NCI-H2029 (cell line): ENCODE measurements at places on chromosomes 13 and 19.

DNA sequence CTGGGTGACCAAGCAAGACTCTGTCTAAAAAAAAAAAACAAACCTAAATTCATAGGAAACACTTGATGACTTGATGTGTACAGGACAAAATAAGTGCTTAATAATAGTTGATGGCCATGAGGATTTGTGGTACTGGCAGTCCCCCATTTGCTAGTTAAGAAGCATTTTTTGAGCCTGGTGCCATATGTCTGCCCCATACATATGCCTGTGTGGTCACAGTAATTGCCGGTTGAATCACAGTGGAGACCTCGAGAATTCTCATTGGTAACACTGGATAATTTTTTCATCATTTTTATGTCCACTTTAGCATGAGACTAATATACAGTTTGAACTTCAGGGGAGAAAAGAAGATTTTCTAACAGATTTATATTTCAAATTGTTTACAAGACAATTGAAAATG, 79.2 kb downstream of the LRCH1 start:
- no peak for DNase-seq

DNA sequence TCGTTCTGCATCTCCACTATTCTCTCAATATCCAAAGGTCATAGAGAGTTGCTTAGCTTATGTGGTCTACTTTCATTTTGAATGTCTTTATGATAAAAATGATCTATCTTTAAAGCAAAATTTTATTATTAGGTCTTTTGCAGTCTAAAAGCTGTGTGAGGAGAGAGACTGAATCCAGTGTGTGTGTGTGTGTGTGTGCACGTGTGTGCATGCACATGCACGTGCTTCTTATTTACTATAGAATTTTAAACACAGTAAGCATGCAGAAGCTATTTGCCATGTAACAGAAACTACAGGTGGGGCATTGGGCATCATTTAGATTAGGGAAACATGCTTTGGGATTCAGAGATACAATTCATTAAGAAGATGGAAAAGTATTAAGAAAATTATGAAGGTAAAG, 136.0 kb upstream of the SPRY2 start:
- no peak for DNase-seq

- DNase-seq, result no peak
These were observed 81.1 kb upstream of the SIAH3 start for GRCh38 chr13:45932676-45933075.

- DNase-seq, result no peak
These were observed 20.3 kb upstream of the EPHX3 start for GRCh38 chr19:15252398-15253018.

- DNase-seq, result no peak
These were observed 1.1 kb downstream of the ZNF653 start for GRCh38 chr19:11504502-11505031.

DNA sequence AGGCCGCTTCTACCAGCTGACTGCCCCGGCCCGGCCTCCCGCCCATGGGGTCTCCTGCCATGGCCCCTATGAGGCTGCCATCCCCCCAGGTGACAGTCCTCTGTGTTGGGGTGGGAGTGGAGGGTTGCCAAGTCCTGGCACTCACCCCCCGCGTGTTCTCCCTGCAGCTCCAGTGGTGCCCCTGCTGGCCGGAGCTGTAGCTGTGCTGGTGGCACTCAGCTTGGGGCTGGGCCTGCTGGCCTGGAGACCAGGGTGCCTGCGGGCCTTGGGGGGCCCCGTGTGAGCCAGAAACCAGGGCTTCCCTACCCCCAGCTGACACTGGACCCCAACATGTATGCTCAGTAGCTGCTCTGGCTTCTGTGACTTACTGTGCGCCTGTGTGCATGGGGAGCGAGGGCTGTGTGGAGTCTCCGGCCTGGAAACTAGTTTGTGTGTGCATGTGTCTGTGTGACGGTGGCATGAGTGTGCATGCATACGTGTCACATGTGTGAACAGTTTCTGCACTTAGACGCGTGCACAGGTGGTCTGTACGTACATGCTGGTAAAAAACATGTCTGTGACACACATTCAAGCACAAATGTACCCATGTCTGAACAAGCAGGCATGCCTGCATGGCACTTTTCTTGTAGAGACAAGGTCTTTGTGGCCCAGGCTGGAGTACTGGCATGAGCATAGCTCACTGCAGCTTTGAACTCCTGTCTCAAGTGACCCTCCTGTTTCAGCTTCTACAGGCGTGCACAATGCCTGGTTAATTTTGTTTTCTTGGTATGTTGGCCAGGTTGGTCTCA, 4.9 kb downstream of the ACP4 start:
- no peak for DNase-seq

- no peak for DNase-seq
These were observed 540 bp upstream of the USE1 start for GRCh38 chr19:17214508-17215126.

- DNase-seq, result no peak
These were observed 6.3 kb downstream of the TBCB start for GRCh38 chr19:36121486-36122124.

- no peak for DNase-seq
These were observed 12.4 kb upstream of the DGKH start for GRCh38 chr13:42035905-42036521.

GRCh38 chr19:17557466-17557865, 2.0 kb downstream of the COLGALT1 start:
- DNase-seq, result no peak

DNA sequence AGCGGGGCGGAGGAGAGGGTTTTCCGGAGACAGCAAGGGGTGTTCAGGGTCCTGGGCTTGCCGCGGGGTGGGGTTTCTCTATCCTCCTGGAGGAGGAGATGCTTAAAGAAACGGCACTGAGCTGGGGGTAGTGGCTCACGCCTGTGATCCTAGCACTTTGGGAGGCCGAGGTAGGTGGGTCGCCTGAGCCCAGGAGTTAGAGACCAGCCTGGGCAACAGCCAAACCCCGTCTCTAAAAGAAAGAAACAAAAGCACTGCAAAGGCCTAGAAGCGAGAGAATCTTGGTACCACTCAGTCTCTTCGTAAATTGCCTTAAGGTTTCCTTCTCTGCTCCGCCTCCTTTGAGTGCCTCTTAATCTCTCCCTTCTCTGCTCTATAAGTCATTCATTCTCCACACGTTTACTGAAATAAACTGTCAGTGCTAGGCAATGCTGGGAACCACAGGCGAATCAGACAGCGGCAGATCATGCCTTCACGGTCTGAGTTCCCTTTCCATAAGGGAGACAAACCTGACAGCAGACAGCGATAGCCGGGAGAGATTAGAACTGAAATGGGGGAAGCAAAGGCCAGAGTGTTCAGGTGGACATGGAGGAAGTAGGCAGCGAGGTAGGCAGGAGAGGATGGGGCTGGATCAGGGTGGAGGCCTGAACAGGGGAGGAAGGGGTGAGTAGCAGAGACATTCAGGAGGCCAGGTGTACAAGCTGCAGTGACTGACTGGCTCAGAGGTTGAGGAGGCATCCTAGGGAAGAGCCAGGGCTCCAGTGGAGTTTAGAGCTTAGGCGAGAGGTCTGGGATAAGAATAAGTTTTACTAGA, 580 bp downstream of the EIF3K start:
- DNase-seq, result no peak

GRCh38 chr13:60590800-60591747, 194.1 kb downstream of the TDRD3 start:
- DNase-seq, result no peak

DNA sequence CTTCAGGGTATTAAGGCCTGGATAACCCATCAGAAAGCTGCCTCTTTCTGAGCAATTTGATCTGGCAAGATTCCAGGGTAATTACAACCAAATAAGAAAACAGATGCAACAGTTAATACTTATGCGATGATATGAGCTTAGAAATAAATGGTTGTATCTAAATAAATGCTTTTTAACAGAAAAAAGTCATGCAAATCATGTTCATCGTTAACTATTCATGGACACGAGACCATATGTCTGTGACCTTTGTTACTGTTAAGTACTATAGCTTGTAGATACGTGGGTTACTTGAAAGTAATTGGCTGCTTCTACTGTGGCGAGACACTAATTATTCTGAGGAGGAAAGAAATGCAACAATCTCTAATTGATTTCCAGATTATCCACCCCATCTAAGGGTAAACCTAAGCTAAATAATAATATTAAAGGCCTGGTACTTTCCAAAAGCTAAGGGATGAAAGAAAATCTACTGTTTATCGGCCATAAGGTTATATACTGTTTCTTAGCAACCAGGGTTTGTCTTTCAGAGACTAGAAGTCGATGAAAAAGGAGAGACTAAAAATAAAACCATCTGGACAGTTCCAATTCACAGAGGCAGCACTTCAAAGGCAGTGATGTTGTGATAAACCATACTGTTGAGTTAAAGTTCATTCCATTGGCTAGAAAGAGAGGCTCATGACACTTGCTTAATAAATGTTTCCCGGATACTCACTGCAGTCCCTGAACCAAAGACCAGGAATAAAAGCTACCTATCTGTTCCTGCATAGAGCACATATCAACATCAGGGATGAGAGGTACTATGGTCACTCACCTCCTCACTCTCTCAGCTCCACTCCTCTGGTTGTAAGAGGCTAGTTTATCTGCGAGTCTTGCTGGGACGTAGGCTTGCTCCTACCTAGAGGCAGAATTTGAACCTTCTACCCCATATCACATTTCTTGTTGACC, 1.5 kb downstream of the EPSTI1 start:
- no peak for DNase-seq

GRCh38 chr13:50613356-50613831, 230.1 kb downstream of the DLEU7 start:
- DNase-seq, result no peak

- no peak for DNase-seq
These were observed 3.0 kb upstream of the SLC6A16 start for GRCh38 chr19:49327878-49328544.

DNA sequence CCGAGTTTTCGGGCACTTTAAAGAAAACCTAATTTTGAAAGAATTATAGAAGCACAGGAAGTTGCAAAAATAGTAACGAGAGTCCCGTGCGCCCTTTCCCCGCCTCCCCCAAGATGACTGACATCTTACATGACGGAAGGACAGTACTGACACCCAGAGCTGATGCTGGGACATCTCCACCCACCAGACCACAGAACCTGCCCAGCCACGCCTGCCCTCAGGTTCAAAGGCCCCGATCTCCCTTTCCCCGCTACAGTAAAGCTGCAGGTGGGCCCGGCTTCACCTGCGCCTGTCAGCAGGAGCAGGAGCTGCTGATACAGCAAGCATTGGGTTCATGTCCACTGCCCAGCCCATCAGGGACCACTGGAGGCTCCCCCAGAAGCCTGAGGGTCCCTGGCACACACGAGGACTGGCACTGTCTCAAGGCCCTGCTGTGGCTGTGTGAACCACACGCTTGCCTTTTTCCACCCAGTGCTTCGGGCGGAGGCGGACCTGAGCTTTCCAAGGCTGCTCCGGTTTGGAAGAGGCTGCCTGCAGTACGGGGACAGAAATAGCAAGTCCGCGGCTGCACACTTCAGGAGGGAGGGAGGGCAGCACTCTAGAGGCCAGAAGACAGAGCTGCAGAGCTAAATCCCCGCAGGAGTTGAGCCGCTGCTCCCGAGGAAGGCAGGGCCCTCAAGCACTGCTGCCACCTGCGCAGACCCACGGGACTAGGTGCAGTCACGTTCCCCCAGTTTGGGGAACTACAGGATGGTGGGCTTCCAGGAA, 8.7 kb downstream of the MAP2K2 start:
- DNase-seq, result no peak

GRCh38 chr13:103731959-103732358, 665.7 kb upstream of the SLC10A2 start:
- no peak for DNase-seq
